Glutamatergic neuron (in vitro differentiated cells): ENCODE measurements at places on chromosomes 13 and 19.

DNA sequence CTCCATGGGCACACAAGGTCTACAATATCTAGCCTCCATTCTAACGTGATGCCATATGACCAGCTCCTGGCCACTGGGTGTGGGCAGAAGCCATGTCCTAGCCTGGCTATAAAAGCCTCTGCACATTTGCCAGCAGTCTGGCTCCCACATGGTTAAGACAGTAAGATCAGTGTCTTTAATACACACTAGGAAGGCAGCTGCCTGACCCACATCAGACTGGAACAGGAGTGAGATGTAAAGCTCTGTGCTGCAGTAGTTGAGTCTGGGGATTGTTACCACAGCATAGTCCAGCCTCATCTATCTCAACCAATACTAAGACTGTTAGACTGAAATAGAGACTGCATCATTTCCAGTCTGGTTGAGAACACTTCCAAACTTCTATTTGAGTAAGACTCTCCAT is 533.1 kb downstream of the IRS2 start:
- no peak for DNase-seq

DNA sequence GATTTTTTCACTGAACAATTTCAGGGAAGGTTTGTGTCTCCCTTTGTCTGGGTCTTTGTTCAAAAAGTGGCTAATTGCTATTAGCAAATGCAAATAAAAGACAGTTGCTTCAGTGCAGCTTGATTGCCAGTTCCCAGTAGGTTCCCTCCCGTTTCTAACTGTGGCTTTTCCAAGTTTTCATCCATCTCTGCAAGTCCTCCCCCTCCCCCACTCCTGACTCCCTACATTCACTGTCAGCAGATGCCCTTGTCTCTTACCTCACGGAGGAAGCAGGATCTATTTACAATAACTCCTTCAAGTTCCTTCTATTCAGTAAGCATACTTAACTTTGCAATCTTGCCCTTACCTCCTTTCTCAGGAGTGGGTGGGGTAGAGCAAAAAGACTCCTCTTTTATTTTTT is 55.4 kb upstream of the SCEL start:
- peak; percentile 23 for DNase-seq

GRCh38 chr13:99572131-99572530 is 70.9 kb downstream of the TM9SF2 start:
- DNase-seq = no peak

DNA sequence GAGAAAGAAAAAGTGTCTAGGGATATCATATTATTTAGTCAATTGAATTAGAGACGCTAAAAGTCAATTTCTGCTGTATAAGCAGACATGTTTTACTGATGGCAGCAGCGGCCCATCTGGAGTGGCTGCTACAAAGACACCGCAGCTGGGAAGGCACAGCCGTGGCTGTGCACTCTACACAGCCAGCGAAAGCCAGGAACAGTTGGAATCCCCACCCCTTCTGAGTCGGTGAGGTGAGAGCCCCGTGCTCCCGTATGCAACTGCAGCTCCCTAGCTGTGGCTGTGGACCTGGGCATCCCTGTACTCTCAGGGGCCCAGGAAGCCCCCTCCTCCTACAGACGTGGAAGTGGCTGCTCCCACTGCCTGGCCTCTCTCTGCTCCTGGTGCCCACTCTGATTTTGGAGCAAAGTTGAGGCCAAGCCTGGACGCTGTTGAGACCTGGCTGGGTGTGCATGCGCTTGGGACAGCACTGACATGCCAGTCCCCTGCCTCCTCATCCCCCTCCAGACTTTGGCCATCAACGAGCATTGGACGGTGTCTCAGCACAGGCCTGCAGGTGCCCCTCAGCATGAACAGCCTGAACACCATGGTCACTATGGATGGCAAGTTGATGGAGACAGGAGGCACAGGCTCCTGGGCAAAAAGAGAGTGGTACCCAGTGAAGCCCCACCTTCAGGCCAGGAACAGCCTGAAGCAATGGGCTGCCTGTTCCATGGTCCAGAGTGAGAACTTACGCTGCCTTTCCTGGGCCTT is 944.0 kb upstream of the MIR17HG start:
- peak; percentile 68 for DNase-seq

GRCh38 chr13:48383384-48383783 is 29.5 kb downstream of the LPAR6 start:
- DNase-seq = no peak

GRCh38 chr19:29397748-29398147 is 128.0 kb upstream of the VSTM2B start:
- DNase-seq = no peak

DNA sequence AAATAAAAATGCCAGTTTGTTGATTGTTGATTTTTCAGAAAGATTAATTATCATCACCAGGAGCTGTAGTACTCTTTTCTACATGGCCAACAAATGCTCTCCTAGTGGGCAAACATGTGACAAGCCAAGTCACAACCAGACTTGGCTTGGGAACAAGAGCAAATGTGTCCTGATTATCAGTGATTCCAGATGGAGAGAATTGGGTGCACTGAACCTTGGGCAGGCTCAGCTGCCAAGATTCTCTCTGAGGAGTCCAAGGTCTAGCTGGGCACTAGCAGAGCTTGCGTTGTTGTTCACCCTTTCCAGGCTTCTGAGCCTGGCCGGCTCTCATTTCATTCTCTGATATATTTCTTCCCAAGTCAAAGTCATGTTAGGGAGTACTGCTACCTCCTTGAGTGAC is 27.3 kb upstream of the GPI start:
- DNase-seq = no peak

DNA sequence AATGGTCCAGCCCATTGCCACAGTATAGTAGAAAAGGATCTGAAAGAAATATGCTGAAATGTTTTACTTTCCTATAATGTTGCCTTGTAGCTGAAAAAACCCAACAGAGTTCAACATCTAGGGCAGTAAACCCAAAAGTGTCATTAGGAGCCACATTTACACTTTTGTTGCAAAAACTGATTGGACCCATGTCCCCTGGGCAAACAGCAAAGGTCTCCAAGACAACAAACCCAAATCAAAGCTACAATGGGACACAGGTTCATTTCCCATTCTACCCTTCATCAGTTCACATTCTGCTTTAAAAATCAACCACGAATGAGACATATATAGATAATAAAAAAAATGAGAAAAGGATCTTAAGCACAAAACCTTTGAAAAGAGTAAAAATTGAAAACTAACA is 744.8 kb downstream of the PCDH17 start:
- DNase-seq = no peak

DNA sequence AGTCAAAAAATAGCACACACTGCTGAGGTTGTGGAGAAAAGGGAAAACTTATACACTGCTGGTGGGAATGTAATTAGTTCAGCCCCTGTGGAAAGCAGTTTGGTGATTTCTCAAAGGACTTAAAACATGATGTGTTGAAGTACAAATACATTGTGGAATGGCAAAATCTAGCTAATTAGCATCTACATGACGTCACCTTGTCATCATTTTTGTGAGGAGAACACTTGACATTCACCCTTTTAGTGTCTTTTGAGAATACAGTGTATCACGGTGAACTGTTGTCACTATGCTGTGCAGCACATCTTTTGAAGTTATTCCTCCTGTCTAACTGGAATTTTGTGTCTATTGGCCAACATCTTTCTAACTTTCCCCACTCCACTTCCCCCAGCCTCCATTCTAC is 5.6 kb downstream of the OR7A10 start:
- no peak for DNase-seq
